Midbrain (tissue), 1 donor: ENCODE measurements at places on chromosomes 12 and 14.

DNA sequence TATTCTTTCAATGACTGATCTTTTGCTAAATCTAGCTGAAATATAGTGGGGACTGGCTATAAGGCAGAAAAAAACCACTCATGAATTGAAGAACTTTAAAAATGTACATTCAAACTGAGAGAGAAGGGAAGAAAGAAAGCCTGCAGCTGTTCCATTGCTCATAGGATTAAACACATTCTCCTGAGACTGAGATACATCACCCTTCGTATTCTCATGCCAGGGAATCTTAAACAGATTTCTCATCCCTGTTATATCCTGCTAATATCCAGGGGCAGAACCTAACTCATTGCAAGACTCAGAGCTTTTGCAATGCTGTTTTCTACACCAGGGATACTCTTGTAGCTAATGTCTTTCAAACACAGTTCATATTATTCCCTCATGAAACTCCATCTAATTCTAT lies 67.2 kb upstream of the ACSS3 start:
- no peak for DNase-seq

- no peak for DNase-seq
Observed at GRCh38 chr12:59946635-59947034, 350.8 kb downstream of the SLC16A7 start.

DNA sequence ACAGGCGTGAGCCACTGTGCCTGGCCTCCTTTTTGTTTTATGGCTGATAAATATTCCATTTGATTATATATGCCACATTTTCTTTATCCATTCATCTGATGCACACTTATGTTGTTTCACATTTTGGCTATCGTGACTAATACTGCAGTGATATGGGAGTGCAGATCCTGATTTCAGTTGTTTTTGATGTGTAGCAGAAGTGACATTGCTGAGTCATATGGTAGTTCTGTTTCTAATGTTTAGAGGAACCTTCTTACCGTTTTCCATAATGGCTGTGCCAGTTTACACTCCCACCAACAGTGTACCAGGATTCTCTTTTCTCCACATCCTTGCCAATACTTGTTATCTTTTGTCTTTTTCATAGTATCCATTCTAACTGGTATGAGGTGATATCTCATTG lies 235.9 kb downstream of the ERC1 start:
- DNase-seq, result no peak

- DNase-seq, result no peak
Observed at GRCh38 chr12:106197906-106198623, 49.8 kb downstream of the CKAP4 start.

DNA sequence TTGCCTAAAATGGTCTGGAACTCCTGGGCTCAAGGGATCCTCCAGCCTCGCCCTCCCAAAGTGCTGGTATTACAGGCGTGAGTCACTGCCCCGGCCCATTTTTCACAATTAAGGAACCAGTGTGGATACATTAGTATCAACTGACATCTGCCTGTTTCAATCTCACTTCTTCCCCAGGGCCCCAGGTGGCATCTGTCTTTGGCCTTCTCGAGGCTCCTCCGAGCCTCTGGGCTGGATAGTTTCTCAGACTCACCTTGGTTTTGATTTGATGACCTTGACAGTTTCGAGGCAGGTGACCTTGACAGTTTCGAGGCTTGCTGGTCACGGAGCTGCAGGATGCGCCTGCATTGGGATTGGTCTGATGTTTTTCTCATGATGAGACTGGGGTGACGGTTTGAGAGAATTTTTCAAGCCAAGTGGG lies 41.0 kb upstream of the NCOR2 start:
- no peak for DNase-seq

GRCh38 chr14:56805992-56806727 lies 4.1 kb downstream of the OTX2 start:
- DNase-seq, result no peak

DNA sequence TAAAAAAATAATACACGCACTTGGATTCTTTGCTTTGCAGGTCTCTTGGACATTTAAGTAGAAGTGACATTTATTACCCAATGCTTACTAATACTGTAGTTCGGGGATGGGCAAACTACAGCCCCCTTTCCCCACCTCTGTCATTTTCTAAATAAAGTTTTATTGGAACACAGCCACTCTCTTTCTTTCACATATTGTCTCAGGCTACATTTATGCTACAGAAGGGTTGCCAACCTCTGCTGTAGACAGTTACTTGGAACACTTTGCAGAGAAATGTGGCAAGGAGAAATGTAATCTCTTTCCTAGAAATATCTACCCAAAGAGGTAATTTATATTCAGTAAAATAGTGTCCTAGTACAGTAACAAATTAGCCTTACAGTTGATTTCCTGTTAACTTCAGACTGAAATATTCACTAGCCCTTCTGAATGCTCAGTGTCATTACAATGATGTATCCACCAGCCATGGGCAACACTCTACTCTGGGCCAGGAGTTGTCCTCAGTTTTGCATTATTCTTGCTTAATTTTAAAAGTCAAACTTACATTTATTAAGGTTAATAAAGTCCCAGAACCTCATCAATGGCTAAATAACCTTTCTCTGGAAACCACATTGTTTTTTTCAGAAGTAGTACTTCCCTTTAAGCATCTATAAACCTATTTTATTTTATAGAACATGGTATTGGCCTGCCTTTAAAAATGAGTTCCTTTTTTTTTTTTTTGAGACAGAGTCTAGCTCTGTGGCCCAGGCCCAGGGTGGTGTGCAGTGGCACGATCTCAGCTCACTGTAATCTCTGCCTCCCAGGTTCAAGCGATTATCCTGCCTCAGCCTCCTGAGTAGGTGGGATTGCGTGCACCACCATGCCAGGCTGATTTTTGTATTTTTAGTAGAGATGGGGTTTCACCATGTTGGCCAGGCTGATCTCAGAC lies 269.6 kb upstream of the AMIGO2 start:
- DNase-seq, result no peak

- DNase-seq, result no peak
Observed at GRCh38 chr12:21129906-21130305, 1.1 kb upstream of the SLCO1B1 start.

DNA sequence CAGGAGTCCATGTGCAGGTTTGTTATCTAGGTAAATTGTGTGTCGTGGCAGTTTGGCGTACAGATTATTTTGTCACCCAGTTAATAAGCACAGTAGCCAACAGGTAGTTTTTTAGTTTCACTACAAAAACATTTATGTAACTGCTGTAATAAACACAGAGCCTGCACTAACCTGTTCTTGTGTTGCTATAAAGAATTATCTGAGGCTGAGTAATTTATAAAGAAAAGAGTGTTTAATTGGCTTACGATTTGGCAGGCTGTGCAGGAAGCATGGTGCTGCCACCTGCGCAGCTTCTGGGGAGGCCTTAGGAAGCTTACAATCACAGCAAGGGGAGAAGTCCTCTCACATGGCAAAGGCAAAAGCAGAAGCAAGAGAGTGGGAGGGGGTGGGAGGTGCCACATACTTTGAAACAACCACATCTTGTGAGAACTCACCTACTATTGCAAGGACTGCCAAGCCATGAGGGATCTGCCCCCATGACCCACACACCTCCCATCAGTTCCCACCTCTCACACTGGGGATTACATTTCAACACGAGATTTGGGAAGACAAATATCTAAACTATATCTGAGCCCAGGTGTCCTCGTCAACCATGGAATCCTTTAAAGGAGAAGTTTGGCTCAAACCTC lies 266.4 kb upstream of the GRIP1 start:
- no peak for DNase-seq

- DNase-seq, result no peak
Observed at GRCh38 chr12:19273482-19274330, 144.2 kb downstream of the PLEKHA5 start.

DNA sequence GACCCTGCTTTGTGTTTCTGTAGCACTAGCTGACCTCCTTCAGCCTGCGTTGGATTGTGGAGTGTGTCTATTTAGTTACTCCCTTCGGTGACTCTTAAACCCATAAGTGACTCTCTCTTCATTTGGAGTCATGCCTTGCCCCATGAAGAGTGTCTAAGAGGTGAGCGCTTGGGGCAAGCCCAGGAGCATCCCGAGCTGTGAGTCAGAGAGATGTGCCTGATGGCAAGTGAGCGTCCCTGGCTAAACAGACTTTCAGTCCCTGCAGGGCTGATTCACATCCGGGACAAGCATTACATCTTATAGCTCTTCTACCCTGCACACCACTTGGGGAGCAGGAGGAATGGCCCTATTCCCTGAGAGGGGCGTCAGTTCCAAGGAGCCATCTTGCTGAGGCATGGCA lies 24.3 kb upstream of the ATF1 start:
- DNase-seq, result no peak

DNA sequence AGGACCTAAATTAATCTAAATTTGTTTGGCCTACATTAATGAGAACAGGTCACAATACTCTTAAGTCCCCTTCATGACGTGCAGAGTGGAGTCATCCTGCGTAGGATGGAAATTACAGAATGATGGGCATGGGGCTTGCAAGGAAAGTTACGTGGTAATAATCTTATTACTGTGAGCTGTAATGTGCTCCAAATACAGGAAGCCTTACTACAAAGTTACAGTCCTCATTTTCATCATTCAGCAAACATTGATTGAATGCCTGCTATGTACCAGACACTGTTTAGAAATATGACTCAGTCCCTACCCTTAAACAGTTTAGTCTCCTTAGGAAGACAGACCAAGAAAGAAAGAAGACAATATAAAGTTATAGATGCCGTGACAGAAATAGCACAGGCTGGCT lies 9.4 kb downstream of the HIGD1C start:
- DNase-seq, result no peak

DNA sequence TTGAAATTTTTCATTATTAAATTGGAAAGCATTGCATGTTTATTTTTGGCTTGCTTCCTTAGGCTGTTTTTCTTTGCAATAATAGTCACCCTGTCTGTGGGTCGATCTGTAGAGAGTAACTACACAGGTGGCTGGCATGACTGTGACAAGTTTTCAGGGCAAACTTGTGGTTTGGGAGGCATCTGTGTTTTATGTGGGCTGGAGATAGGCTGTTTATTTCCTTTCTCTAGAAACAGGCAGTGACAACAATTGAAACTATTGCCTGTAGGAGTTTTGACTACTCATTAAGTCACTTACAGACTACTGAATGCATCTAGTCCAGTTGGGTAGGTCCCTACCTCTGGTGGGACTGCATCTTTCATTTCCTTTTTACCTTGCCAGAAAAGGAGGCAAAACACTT lies 155.6 kb downstream of the DYRK2 start:
- no peak for DNase-seq

DNA sequence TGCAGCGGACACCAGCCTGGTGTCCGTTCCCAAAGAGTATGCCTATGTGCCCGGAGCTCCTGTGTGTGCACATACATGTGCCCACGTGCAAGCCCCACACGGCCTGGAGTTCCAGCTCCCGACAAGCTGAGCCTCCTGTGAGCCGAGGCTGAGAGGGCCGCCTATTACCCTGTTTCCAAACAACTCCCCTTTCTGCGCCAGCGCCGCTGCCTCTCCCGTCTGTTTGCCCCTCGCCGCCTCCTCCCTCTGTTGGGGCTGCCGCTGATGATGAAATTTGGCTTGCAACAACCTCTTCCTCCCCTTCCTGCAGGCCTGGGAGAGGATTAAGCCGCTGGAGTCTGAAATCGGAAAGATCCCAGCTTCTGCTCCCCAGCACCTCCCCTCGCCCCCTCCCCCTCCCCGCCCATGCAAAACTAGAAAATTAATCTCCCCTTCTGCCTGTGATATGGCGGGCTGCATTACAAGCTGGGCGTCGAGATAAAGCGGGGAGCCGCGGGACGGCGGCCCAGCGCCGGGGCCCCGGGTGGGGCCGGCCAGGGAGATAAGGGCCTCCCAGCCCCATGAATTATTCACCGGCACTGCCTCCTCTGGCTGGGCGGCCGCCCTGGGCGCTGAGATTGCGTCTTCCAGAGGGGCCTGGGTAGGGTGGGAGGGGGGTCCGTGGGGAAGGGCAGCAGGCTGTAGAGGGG lies 6.8 kb upstream of the ASIC1 start:
- DNase-seq, result no peak

DNA sequence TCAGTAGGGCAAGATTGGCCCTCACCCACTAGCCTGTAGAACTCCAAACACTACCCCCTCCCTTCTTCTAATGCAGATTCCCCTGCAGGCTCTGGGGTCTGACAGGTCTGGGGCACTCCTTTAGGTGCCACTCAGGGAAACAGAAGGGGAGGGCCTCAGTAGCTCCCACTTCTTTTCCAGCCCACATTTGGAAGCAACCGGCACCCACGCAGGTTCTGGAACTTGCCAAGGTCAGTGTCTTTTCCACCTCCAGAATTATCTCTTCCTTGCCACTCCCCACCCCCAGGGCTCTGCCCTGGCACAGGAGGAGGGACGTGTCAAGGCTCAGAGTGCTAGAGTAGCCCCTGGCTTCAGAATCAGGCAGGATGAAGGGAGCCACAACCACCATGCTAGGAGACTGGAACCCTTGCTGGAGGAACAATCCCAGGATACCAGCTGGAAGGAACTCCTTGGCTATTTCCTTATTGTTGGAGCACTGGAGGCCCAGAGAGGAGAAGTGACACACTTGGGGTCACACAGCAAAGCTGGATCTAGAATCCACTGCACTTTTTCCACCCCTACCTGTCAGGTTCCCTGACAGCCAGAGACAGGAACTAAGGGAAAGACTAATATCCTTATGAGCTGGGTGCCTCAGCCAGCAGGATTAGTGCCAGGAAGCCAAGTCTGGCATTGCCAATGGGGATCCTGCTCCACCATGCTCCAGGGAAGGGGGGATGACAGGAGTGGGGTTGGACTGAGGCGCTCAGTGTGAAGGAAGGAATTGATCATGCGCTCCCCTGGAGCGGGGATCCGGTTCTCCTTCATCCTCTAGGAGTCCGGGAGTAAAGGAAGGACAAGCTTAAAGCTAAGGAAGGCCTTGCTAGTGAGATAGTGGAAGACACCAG lies 1.8 kb upstream of the FIGNL2 start:
- DNase-seq, result no peak

DNA sequence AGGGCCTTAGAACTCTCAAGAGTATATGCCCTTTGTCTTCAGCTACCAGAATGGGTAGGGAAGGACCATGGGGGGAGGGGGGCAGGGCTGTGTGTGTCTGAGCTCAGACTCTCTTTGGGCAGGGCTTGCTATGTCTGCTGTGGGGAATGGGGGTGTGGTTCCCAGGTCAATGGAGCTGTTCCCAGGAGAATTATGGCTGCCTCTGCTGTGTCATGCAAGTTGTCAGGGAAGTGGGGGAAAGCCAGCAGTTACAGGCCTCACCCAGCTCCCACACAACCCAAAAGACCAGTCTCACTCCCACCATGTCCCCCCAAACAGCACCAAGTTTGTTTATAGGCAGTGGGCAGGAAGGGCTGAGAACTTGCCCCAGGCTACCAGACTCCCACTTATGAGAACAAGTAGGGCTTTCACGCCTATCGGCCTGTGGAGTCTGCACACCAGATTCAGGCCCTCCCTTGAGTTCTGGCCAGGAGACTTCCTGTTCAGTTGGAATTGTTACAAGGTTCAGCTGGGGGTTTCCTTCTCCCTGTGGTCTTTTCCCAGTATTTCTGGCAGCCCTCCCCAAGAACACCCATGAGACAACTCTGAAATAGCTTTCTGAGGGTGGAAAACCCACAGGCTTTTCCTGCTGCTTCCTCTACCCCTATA lies 6.1 kb upstream of the SERPINA11 start:
- DNase-seq, result no peak

- no peak for DNase-seq
Observed at GRCh38 chr14:100165831-100166440, 6.5 kb upstream of the DEGS2 start.
